ENCODE measurements at places on chromosomes 12 and 14. TPM values are rescaled to one million over a fixed set of nuclear protein-coding genes. Genes with fewer than 3 reads are reported as not detected.

GRCh38 chr12:47396902-47397663 is 308.7 kb downstream of the RPAP3 start:
- no peak overlapping the region for H3K27ac ChIP-seq
- H3K4me3 ChIP-seq, result no peak overlapping the region
- H3K4me1 ChIP-seq, result no peaks in the 10 kb centered on the region
- H3K36me3 ChIP-seq, result no peaks in the 10 kb centered on the region
- DNase-seq, result no peak

DNA sequence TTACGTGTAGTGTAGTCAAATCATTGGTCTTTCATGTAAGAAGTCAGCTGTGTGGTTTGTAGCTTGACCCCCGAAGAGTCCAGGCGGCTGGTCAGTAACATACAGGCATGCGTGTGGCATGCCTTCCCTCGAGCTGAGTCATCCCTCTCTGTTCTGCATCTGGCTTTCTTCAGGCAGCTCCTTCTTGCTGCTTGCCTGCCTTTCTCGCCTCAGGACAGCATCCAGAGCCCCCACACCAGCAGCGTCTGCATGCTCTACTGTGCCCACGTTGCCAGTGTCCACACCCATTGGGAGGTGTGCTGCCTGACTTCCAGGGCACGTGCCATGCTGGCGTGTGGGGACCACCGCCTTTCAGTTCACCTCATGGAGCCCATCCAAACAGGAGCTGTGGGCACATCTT is 96.8 kb downstream of the EP400 start:
- H3K27ac ChIP-seq, result no peak overlapping the region
- H3K36me3 ChIP-seq, result peaks cover 46% of the 10 kb centered on the region
- H3K27me3 ChIP-seq, result no peaks in the 10 kb centered on the region
- DNase-seq, result no peak

BEGAIN gene
- total RNA-seq, result 1.3 TPM

DNA sequence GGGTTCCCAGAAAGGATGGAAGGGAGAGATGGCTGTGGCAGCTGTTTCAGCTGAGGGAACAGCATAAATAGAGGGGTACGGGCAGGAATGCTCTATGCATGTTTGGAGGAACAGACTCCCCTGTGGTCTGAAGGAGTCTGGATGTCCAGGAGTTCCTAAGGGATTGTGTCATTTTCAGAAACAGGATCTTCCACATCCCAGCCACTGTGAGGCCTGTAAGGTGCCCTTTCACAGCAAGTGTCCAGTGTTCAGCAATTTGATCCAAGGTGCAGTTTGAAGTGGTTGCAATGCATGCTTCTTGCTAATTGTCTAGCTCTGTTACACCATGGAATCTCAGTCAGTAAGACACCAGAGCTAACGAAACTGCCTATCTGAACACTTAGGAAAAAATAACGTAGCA is 46.7 kb upstream of the TCL1A start:
- no peaks in the 10 kb centered on the region for H3K27me3 ChIP-seq
- no peaks in the 10 kb centered on the region for H3K36me3 ChIP-seq
- no peak overlapping the region for H3K4me3 ChIP-seq
- no peak overlapping the region for H3K27ac ChIP-seq
- no peak for DNase-seq

GRCh38 chr12:82838131-82838551 is 151.4 kb downstream of the TMTC2 start:
- no peaks in the 10 kb centered on the region for H3K36me3 ChIP-seq
- no peak for DNase-seq
- no peak overlapping the region for H3K27ac ChIP-seq
- no peaks in the 10 kb centered on the region for H3K4me1 ChIP-seq
- no peaks in the 10 kb centered on the region for H3K27me3 ChIP-seq

TXNRD1 gene
- total RNA-seq, result 230 TPM

- H3K27me3 ChIP-seq, result no peaks in the 10 kb centered on the region
- no peak overlapping the region for H3K4me3 ChIP-seq
These were observed 836.6 kb downstream of the SLC6A15 start for GRCh38 chr12:84075991-84076390.

DNA sequence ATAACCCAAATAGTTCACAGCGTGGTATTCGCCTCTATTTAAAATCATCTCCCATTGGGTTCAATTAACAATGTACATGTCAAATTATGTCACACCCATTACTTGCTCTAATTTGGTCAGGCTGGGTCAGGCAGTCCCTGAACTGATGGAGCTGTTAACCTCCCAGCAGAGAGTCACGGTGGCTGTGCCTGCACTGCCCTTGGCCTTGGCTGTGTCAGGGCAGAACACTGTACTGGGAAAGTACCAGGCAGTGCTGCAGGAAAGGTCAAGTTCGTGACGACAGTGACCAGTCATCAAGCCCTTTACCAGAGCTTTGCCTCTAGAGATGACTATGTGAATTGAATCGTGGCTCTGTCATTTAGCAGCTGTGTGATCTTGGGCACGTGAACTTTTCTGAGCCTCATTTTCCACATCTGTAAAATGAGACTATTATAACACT is 100.0 kb downstream of the ARF6 start:
- no peaks in the 10 kb centered on the region for H3K36me3 ChIP-seq
- H3K27me3 ChIP-seq, result no peaks in the 10 kb centered on the region
- H3K27ac ChIP-seq, result no peak overlapping the region
- H3K4me1 ChIP-seq, result no peaks in the 10 kb centered on the region
- H3K4me3 ChIP-seq, result no peak overlapping the region

GRCh38 chr14:100903134-100903468 is 421 bp downstream of the RTL1 start:
- H3K27ac ChIP-seq, result no peak overlapping the region
- H3K27me3 ChIP-seq, result no peaks in the 10 kb centered on the region
- no peak for DNase-seq
- no peaks in the 10 kb centered on the region for H3K36me3 ChIP-seq
- H3K4me1 ChIP-seq, result no peaks in the 10 kb centered on the region
- H3K4me3 ChIP-seq, result no peak overlapping the region

GRCh38 chr12:89267404-89267803 is 84.9 kb downstream of the DUSP6 start:
- no peaks in the 10 kb centered on the region for H3K36me3 ChIP-seq
- no peaks in the 10 kb centered on the region for H3K27me3 ChIP-seq
- H3K4me1 ChIP-seq, result no peaks in the 10 kb centered on the region

DNA sequence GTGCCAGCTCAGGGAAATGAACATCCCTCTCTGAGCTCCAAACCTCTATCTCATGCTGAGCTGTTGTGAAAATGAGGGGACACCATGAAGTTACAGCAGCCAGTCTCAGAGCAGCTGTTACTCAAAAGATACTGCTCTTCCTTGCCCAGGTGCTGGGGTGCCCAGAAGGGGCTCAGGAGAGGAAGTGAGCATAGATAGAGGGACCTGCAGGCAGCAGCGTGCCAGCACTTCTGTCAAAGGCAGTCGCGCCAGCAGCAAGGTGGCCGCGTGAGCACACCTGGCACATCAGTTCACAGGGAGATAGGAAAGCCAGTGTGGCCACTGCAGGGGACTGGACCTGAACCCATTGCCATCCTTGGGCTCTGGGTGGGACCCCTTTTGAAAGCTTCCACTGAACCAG is 27.8 kb downstream of the C14orf132 start:
- no peak for DNase-seq
- no peaks in the 10 kb centered on the region for H3K27me3 ChIP-seq
- no peak overlapping the region for H3K27ac ChIP-seq
- no peak overlapping the region for H3K4me3 ChIP-seq
- H3K36me3 ChIP-seq, result no peaks in the 10 kb centered on the region

DNA sequence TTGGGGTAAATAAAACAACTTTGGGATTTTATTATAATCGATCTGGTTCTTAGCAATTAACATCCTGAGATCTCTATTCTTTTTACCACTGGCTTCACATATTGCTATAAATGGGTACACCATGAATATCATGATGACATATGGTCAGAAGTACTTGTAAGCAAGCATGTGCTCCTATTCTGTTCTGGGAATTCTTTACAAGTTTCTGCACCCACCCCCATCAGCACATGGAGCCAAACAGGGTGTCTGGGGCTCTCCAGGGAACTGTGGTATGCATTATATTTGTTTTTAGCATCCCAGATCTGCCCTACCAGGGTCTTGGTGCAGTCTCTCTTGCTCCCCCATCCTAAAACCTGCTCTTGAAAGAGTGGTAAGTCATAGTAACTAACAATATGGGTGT is 31.3 kb downstream of the DMAC2L start:
- H3K4me3 ChIP-seq, result no peak overlapping the region
- H3K4me1 ChIP-seq, result peaks cover 43% of the 10 kb centered on the region
- no peak for DNase-seq
- H3K36me3 ChIP-seq, result no peaks in the 10 kb centered on the region
- H3K27ac ChIP-seq, result no peak overlapping the region
- no peaks in the 10 kb centered on the region for H3K27me3 ChIP-seq

ACRBP gene
- 8.9 TPM for total RNA-seq

GRCh38 chr12:104407922-104408321 is 48.8 kb upstream of the CHST11 start:
- no peak overlapping the region for H3K4me3 ChIP-seq
- H3K4me1 ChIP-seq, result no peaks in the 10 kb centered on the region
- DNase-seq, result peak; percentile 40
- no peak overlapping the region for H3K27ac ChIP-seq

DNA sequence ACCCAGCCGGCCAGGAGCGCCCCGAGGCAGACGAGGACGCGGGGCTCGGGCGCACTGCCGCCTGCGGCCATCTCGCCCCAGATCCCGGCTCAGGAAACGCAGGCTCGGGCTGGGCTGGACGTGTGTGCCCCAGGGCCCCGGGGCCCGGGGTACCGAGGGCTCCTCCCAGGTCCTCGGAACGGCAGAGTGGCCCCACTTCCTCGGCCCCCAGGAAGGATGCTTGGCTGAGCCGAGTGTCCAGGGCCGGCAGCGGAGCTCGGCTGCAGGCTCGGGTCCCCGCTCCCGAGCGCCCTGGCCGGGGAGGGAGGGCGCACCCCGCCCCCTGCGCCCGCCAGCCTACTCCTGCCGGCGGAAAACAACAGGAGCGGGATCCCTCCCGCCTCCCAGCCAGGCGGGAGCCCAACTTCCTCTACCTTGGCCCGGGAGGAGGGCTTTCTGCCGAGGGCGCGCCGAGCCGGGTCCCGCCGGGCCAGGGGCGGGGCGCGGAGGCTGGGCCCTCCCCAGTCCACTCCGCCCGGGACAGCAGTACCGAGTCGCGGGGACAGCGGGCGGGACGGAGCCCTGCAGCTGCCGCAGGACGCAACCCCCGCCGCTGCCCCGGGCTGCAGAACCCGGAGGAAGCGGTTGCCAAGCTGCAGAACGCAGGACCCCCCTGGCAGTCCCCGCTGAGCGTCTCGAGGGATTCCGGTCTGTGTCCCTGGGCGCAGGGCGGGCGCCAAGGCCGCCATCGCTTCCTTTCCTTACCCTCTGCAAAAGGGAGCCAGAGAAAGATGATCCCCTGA is at the start of gene VSIG10:
Gene VSIG10 (minus strand): TSS at position 411 of the 782 bp plus-strand sequence. CDS start 340 bp downstream, at position 71.
- H3K4me1 ChIP-seq, result peaks cover 15% of the 10 kb centered on the region
- H3K27me3 ChIP-seq, result no peaks in the 10 kb centered on the region
- H3K4me3 ChIP-seq, result peak within 1 kb of the TSS; percentile 70
- peak within 1 kb of the TSS; percentile 87 for H3K27ac ChIP-seq
- no peaks in the 10 kb centered on the region for H3K36me3 ChIP-seq
- DNase-seq, result peak; percentile 88

Measured in thyroid gland (tissue), 4 donors.